Liver (tissue), 10 donors: ENCODE measurements at places on chromosomes 1 and 21. TPM values are rescaled to one million over a fixed set of nuclear protein-coding genes. Genes with fewer than 3 reads are reported as not detected.

DNA sequence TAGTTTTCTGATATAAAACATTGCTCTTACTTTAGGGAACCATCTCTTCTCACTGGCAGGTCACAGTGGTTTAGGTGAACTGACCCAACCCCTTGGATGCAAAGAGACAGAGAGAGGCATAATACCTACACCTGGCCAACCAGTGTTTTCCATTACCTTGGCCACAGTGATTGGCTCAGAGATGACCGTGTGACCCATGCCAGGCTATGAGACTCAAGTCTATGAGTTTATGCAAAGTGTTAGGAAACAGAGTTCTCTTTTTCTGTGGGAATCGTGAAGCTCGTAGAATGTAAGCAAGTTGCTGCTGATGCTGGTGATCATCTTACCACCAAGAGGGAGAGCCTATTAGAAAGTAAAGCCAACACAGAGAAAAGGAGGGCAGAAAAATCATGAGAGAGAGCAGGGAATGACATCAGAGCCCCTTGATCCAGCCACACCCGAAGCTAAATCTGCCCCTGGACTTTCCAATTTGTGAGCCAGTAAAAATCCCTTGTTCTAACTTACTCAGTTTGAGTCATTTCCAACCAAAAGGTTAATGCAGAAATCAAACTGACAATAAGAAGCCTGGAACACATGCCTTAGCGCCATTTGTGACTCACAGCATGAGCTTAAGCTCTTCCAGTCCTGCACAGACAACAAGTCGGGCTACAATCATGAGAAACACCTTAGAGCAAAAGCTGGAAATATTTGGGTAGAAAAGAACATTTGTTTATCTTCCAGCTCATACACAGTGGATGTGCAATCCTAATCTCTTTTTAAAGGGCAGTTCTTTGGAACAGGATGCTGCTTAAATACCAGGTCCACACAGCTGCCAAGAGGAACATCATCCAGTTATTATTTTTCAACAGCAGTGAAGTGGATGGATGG lies 81.3 kb upstream of the KAZN start:
- no peak for DNase-seq

DNA sequence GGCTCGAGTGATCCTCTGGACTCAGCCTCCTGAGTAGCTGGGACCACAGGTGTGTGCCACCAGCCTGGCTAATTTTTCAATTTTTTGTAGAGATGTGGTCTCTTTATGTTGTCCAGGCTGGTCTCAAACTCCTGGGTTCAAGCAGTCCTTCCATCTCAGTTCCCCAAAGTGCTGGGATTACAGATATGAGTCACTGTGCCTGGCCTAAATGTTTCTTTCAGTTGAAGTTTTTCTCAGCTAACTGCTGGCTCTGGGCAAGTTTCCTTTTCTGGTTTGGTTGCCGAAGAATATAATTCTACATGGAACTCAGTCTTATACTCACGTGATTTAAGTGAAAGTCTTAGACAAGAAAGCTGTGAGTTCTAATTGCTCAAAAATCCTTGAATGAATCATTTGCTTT lies 57.0 kb downstream of the SASS6 start:
- no peak for DNase-seq

- no peak for DNase-seq
Measured at GRCh38 chr1:147912553-147912952, 10.0 kb downstream of the GJA8 start.

SDHC gene
- 247 TPM for polyA plus RNA-seq
